ENCODE measurements at places on chromosomes 4 and X.

GRCh38 chr4:28250646-28251045 lies 1390.0 kb downstream of the STIM2 start:
- DNase-seq = no peak

GRCh38 chrX:136778916-136779315 lies 1.8 kb downstream of the ARHGEF6 start:
- DNase-seq = no peak

DNA sequence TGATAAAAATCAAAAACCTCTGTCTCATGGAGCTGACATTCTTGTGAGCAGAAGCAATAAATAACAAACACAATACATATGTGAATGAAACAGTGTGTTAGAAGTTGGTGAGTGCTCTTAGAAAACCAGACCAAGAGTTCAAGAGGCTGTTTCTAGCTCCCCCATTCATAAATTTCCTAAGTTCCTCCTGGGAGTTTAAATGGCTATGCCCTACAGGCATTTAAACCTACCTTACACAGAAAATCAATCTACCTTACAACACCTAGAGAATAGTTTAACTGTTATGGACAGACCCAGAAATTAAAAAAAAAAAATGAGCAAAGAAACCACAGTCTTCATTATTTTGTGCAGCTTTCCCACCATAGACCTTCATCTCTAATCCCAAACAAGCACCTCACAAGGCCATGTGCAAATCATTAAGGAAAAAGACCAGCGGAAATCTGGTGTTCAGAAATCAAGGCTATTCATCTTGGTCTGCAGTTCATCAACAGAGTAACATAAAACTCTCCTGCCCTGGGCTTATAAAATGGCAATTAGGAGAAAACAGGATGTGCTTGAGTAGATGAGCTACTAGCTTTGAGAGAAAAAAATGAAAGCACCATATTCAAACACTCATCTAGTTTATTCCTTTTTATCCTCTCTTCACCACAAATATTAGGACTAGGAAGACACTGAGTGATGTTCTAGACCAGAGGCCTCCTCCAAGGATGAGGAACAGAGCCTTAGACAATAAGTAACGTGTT lies 147.2 kb downstream of the SHROOM3 start:
- no peak for DNase-seq

- no peak for DNase-seq
Measured at GRCh38 chr4:73603271-73603710, 16.9 kb downstream of the RASSF6 start.

DNA sequence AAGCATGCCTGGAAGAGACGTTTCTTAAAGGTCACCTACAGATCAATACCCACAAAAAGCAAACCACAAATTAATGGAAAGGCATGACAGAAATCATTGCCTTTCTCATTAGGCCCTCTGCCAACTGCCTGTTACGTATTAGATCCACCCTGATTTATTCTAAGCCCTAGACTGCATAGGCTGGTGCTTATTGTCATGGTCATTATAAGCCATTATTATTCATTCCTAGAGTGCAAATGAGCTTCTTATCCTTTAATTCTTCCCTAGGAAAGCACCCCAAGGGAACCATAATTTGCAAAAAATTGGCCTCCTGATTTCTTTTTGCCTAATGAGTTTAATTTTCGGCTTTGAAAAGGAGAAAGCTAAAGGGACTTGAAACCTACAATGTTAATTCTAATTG lies 184.2 kb upstream of the GPRIN3 start:
- no peak for DNase-seq

- DNase-seq = no peak
Measured at GRCh38 chr4:169070071-169070894, 60.2 kb upstream of the CBR4 start.

- DNase-seq = no peak
Measured at GRCh38 chr4:89509708-89510281, 202.2 kb upstream of the GPRIN3 start.

- DNase-seq = peak; percentile 12
Measured at GRCh38 chrX:19887911-19888879, 795 bp upstream of the SH3KBP1 start.

DNA sequence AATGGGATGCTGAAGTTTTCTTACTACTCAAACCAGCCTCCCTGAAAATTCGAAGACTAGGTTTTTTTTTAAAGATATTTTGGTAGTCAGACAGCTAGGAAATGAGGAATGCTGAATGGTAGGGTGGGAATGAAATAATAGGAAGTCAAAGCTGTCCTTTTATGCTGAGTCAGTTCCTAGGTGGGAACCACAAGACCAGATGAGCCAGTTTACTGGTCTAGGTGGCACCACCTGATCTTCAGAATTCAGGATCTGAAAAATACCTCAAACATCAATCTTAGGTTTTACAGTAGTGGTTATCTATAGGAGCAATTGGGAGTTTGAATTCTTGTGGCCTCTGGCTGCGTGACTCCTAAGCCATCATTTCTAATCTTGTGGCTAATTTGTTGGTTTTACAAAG lies 183.1 kb upstream of the GALNT7 start:
- DNase-seq = no peak

DNA sequence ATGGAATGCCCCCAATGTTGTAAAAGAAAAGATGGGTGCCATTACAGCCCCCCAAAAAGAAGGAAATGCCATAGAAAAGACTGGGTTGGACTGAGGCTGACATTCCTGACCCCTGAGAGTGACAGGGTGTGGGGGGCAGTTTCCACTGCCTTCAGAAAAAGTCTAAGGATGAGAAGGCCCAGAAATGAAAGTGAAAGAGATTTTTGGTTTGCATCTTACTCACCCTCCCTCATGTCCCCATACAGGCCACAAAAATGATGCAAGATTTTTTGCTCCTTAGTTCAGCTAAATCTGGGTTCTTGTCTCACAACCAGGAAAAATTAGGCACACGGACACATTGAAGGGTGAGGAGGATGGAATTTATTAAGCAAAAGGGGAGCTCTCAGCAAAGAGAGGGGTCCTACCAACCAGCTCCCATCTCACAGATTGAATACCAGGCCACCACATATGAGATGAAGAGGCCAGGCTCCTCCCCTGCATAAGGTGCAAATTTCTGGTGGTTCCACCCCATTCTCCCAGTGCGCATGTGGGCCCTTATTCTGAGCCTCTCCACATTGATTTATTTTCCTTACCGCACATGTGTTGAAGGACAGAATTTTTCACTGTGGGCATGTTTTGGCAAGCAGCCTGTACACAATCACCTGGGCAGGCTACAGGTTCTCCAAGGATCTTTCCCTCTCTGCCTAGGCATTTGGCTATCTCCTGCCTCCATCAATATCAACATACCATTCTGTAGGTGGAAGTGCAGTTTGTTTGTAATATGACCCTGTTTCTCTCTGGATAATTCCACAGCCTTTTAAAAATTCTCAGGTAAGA lies 18.8 kb downstream of the PPP4R3C start:
- no peak for DNase-seq

- DNase-seq = no peak
Measured at GRCh38 chr4:136581119-136581518, 951.2 kb downstream of the PCDH18 start.

GRCh38 chr4:111398906-111399330 lies 746.3 kb upstream of the FAM241A start:
- DNase-seq = no peak

GRCh38 chr4:139389102-139389501 lies 64.8 kb upstream of the RAB33B start:
- DNase-seq = no peak

- no peak for DNase-seq
Measured at GRCh38 chrX:27883468-27884092, 75.8 kb downstream of the MAGEB10 start.

GRCh38 chr4:158496030-158496741 lies 25.5 kb upstream of the RXFP1 start:
- no peak for DNase-seq

GRCh38 chr4:123477711-123478209 lies 81.2 kb downstream of the SPRY1 start:
- DNase-seq = no peak

- DNase-seq = no peak
Measured at GRCh38 chr4:7821245-7822136, 118.2 kb downstream of the AFAP1 start.

DNA sequence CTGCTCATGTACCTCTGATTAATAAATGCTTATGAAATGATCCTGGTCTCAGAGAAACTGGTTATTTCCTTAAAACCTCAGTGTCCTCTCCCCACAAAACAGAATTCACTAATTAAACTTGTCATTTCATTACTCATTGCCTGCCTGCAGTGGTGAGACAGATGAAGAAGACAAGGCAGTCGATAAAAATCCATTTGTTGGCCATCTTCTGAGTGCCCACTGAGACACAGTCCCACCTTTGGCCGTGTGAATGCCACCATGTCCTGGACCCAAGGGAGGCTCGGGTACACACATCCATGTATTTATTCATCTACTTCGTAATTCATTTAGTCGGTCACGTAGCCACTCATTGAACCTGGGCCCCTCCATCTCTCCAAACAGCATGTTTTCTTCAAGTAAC lies 3.5 kb downstream of the S100P start:
- DNase-seq = no peak

DNA sequence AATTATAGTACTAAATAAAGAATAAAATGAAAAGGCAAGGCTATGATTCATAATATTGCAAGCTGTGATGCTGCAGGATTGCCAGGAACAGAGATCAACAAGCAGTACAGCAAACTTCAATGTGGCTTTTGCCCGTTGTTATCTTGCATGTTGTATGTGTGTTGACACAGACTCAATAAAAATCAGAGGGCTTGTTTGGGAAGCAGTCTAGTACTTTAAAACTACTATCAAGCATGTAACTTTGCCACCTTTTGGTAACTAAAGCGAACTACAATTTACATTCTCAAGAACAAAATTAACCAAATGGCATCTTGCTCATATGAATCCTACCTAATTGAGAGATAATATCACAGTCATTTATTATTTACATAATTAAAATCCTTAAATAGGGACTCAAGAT lies 79.8 kb upstream of the GPM6A start:
- no peak for DNase-seq

DNA sequence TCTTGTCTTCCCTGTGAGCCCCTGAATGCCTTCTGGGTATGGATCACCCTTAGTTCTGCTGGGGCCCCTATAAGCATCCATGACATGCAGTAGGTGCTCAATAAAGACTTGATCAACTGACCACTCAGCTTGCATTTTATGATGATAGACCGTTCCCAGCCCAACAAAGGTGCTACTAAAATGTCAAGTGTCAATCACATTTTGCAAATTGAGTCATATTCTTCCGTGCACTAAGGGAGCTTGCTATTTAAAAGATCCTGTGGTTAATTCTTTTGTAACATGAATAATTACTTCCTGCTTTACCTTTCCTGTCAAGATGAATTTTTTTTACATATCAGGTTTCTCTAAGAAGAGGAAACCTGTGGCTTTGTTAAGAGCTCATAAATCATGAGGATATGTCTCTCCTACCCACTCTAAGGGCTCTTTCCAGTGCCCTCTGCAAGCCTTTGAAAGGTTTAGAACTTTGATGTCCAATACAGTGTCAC lies 47.6 kb downstream of the SH3KBP1 start:
- DNase-seq = no peak

GRCh38 chrX:30530606-30531005 lies 47.0 kb downstream of the TASL start:
- DNase-seq = no peak

- no peak for DNase-seq
Measured at GRCh38 chr4:151781026-151781425, 20.2 kb upstream of the GATB start.

DNA sequence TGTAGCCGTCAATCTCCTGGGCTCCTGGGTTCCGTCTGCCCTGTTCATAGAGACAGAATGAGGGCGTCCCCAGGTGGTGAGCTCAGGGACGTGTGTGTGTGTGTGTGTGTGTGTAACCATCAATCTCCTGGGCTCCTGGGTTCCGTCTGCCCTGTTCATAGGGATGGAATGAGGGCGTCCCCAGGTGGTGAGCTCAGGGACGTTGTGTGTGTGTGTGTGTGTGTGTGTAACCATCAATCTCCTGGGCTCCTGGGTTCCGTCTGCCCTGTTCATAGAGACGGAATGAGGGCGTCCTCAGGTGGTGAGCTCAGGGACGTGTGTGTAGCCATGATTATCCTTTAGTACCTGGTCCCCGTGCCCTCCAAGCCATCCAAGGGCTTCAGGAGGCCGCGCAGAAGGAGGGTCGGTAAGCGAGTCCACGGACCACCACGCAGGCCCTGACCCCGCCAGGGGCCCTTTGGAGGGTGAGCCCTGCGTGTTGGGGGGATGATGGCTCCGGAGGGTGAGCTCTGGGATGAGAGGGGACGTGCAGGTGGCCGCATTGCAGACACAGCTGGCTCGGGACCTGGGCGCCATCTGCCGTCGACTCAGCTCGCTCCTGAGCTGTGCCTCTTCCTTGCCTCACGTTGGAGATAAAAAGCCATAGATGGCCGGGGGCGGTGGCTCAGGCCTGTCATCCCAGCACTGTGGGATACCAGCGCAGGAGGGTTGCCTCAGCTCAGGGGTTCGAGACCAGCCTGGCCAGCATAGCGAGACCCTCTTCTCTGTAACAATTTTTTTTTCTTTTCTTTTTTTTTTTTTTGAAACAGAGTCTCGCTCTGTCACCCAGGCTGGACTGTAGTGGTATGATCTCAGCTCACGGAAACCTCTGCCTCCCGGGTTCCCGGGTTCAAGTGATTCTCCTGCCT lies 5.4 kb upstream of the GTPBP6 start:
- no peak for DNase-seq

- DNase-seq = peak; percentile 22
Measured at GRCh38 chrX:150664290-150664689, 28.9 kb upstream of the MTMR1 start.

DNA sequence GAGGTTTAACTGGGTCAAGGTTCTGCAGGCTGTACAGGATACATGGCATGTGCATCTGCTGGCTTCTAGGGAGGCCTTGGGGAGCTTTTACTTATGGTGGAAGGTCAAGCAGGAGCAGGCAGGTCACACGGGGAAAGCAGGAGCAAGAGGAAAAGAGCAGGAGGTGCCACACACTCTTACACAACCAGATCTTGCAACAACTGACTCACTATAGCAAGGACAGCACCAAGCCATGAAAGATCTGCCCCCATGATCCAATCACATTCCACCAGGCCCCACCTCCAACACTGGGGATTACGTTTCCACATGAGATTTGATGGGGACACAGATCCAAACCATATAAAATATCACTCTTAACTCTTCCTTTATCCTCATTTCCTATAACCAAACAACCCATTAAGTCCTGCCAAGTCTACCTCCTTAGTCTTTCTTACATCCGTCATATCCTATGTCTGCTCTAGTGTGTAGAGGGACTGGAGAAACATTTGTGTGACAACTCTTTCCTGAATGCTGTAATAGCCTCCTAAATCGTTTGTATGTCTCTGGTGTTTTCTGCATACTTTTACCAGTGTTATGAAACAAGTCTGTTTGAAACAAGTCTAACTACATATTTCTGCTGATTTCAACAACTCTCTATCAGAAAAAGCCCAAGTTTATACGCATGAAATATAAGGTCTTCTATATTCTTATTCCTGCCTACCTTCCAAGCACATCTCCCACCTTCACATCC lies 8.3 kb upstream of the RAP2C start:
- no peak for DNase-seq

DNA sequence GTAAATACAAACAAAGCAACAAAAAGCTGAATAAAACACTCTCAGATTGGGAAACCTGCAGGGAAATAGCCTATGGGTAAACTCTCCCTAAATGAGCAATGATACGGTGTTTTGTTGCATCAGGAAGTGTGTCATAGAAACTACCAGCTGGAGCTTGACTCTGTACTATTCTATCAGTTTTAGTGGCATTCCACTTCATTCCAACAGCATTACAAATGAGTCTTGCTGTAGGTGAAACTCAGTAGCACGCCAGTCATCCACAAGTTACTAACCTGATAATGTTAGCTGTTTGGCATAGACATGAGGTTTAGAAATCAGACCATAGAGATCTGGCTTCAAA lies 24.9 kb downstream of the FGFBP1 start:
- DNase-seq = no peak

GRCh38 chrX:22041907-22042530 lies 9.9 kb downstream of the PHEX start:
- DNase-seq = peak; percentile 10
